ENCODE measurements at places on chromosomes 3 and 15.

- no peak for DNase-seq
These were observed 22.5 kb upstream of the CPNE9 start for GRCh38 chr3:9681011-9681722.

GRCh38 chr15:93968773-93969172, 262.6 kb upstream of the MCTP2 start:
- DNase-seq, result no peak

- no peak for DNase-seq
These were observed 534 bp downstream of the FRMD5 start for GRCh38 chr15:44194323-44195150.

DNA sequence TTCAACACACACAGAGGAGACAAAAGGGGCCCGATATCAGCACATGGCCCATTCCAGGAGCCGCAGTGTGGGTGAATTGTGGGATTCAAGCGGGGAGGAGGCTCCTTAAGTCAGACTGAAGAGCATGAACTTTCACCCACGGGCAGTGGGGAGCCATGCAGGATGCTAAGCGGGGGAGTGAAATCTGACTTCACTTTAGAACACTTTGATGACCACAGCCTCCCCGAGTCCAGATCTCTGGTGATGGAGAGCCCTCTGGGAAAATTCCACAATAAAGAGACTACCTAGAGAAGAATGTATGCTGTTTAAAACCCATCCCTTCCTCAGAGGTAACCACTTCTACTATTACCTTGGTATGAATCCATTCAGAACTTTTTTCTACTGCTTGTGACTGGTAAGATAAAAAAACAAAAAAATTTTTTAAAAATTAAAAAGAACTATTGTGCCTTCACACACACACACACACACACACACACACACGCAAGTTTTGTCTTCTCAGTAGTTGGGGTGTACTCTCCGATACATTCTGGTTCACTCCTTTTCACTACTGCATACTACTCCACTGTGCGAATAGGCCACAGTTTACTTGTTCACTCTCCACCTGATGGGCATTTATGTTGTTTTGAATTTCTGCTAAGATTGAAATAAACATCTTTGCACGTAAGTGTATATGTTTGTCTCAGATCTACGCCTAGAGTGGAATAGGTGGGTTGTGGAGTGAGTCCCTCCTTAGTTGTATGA, 2.0 kb upstream of the H1-8 start:
- DNase-seq, result no peak
